ENCODE measurements at places on chromosomes 16 and 17.

GRCh38 chr17:34228781-34229180 lies 26.3 kb upstream of the CCL2 start:
- no peak for DNase-seq

GRCh38 chr16:6211644-6212043 lies 1114.0 kb upstream of the EEF2KMT start:
- no peak for DNase-seq

DNA sequence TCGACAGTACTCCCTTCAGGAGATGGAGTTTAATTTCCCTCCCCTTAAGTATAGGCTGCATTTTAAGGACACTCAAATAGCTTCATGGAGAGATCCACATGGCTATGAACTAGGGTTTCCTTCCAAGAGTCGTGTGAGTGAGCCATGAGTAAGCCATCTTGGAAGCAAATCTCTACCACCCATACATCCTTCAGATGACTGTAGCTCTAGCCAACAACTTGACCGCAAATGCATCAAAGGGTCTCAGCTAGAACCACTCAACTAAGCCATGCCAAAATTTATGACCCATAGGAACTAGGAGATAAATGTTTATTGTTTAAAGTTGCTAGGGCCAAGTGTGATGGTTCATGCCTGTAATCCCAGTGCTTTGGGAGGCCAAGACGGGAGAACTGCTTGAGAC lies 43.4 kb downstream of the METTL16 start:
- DNase-seq = no peak

DNA sequence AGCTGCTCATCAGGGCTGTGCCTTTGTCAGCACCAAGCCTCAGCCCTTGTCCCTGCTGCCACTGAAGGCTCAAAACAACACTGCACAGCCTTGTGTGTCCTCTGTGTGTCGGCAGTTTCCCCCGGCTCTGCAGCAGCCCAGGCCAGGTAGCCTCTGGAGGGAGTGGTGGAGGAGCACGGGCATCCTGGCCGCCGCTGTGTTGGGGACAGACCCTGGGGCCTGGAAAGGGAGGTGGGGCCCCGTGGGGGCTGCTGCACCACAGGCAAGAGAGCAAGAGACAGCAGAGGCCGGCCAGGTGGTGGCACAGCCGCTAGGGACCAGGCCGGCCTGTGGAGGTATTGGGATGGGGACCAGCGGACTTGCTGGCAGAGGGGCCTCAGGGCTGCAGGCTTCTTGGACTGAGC lies 96.9 kb upstream of the ZNF750 start:
- no peak for DNase-seq

DNA sequence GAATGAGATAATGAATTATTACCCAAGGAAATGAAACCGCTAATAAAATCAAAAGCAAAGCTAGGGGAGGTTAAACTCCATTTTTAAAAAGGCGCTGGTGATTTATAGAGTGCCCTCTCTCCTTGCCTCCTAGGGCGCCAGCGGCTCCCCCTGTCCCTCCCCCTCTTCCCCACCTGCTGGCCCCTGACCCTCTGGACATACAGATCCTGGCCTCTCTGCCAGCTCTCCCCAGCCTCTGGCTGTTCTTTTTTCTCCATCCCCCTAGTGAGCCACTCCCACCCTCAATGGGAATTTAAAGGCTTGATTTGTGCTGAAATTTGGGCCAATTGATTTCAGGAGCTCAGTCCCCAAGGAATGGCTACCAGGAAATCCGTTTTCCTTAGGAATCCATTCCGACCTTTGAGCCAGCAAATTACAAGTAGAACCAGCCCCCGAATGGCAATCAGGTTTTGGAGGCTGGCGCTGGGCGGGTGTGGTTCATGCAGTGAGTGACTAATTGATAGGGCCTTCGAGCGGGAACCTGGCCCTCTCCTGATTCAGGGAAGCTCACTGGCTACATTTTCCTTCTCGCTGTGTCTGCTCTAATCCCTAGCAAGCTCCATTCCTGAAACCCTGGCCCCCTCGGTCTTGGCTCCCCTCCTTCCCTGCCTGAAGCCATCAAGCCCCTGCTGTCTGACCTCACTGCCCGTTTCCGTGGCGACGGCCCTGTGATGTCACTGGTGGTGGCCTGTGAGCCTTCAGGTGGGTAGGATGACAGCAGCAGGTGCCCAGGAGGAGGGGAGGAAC lies 141.9 kb upstream of the SDK2 start:
- no peak for DNase-seq

GRCh38 chr17:59432657-59433056 lies 101.2 kb downstream of the YPEL2 start:
- DNase-seq = no peak
